ENCODE measurements at places on chromosomes 13 and 19. TPM values are rescaled to one million over a fixed set of nuclear protein-coding genes. Genes with fewer than 3 reads are reported as not detected.
A peak's percentile ranks its signal among the peaks of the same experiment; 100 is the strongest.

DNA sequence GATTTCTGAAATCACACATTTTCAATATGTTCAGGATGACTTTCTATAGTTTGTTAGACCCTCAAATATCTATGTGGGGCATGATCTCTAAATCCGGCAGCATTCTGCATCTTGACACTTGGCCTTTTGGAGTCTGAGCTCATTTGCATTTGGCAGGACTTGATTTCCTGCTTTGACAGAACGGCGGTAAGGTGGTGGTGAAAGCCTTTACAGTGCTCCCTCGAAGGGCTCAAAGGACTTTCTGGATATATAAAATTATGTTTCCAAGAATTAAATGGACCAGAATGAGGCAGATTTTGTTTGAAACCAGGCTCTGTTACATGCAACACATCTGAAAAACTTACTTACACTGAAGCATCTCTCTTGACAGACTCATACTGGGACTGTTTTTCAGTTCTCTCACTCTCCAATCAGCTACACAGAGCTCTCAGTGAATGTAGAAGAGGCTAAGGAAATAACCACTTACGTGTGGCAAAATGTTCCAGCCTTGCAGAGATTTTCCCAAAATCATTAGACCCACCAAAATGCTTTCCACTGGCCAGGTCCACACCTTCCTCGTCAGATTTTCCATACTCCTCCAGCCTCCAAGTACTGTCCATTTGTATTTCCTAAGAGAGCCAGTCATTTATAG is 207.2 kb downstream of the SPRY2 start:
- DNase-seq: peak; percentile 32

DNA sequence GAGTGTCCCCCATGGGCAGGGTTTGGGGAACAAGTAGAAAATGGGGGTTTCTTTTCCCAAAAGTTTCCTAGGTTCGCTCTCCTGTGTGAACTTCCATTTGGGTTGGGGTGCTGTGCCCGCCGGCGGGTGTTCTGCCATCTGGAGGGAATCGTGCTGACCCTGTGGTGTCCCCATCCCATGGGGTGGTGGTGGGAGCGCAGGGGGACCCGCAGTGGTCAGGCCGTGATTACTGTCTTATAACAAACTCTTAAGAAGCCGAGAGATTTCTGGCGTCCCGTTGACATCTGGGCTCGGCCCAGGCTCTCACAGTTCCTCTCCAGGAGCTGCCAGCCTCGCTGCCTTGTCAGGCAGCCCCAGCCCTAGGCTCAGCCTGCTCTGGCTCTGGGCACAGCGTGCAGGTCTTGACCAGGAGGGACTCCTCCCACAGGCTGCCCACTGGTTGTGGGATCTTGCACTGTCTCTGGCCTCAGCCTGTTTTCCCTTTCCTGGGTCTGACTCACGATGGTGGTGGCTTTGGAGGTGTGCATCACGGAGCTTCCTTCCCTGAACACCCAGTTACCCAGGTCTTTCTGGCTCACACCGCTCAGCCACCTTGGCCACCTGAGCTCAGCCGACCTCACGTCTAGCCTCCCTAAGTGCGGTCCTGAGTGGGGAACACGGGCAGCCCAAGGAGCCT is 34.5 kb downstream of the PLEKHJ1 start:
- no peak for DNase-seq

GRCh38 chr19:46369817-46370216 is 22.9 kb downstream of the PPP5C start:
- DNase-seq: no peak

- no peak for DNase-seq
Measured at GRCh38 chr19:34359954-34360315, 5.1 kb upstream of the GPI start.

The STOML3 gene
- total RNA-seq: not detected

DNA sequence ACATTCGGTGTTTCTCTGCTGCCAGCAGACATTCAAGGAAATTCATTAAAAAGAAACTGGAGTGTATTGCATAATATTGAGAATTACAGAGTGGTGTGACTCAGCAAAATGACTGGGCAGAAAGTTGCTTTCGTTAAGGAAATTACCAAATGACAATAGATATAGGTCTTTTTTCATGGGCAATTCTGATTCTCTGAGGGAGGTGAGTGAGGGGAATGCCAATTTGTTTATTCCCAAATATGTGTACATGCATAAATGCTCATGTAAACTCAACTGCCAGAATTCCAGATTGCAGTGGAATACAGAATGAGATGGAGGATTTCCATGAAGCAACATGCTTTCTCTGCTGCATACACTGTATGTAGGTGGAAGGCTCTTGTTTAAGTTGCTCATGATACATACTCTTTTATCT is 1730.1 kb downstream of the SLITRK5 start:
- peak; percentile 87 for DNase-seq

The ZNF599 gene
- 5.4 TPM for total RNA-seq

Data from fibroblast of lung (primary cell).